ENCODE measurements at places on chromosomes 1 and 21.

DNA sequence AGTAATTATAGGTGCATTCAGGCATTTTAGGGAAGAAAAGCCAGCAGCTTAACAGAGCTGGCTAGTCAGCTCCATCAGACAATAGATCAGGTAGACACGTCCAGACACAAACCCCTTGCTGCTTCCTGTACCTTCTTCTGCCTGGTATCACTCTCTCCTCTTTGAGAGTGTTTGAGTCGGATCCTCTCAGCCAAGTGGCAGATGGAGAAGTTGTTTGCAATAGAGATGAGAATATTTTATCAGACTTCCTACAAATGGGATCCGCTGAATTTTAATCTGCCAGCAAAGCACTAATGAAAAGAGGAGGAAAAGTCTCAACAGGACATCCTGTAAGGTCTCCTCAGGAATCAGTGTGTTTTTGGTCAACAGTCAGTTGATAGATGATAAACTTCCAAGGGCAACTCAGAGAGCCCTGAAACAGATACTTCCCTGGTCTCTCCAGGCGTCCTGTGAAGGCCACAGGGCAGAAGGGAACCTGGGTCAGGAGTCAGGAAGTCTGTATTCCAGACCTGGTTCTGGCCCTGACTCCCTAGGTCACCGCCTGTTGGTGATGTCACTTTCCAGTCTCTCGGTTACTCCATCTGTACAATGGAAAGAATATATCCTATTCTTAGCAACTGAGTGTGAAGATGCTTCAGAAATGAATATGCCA, 62.1 kb upstream of the PROX1 start:
- no peak for DNase-seq

GRCh38 chr1:165452336-165453130, 7.6 kb upstream of the RXRG start:
- no peak for DNase-seq

DNA sequence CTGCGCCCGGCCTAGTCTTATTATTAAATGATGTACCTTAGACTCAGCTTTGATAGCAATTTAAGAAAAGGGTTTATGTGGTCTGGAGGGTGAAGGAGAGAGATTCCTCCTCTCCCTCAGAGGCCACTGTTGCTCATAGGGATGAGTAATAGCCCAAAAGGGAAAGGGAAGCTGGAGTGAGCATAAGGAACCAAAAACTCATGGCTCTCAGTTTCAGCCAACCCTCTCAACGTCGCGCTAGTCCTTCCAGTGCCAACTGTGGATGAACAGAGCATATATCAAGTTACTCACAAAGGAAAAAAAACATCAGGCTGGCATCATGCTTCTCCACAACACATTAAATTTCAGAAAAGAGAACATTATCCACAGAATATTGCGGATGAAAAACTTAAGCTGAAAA, 8.3 kb upstream of the GPR89B start:
- no peak for DNase-seq

- DNase-seq, result peak; percentile 25
Observed at GRCh38 chr1:28139025-28139712, 37.3 kb downstream of the PTAFR start.

- no peak for DNase-seq
Observed at GRCh38 chr1:236342403-236343245, 51.5 kb upstream of the EDARADD start.

DNA sequence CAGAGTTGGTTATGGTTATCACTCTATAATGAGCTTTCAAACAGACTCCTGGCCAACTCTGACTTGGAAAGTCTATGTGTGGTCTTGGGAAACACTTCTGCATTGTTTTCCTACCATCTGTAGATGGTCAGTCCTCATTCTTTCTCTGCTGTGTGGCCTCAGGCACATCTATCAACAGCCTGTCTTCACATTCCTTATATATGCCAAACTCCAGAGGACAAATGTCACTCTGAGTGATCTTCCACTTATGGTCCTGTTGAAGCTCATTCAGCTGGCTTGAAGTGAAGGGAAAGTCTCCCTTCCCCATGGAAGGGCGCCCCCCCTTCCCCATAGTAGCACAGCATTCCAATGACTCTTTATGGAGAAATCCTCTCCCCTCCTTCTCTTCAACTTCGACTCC, 58.7 kb downstream of the VANGL2 start:
- DNase-seq, result no peak

DNA sequence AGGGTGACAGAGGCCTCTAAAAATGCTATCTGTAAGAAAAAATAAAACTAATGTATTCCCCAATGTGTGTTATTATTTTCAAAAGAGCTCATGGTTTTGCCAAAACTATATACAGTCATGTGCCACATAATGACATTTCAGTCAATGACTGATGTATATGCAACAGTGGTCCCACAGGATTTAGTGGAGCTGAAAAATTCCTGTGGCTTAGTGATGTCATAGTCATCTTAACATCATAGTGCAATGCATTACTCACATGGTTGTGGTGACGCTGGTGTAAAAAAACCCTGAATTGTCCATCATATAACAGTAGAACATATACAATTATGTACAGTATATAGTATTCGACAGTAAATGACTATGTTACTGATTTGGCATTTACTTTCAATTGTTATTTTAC, 172.4 kb downstream of the CACNA1E start:
- no peak for DNase-seq

DNA sequence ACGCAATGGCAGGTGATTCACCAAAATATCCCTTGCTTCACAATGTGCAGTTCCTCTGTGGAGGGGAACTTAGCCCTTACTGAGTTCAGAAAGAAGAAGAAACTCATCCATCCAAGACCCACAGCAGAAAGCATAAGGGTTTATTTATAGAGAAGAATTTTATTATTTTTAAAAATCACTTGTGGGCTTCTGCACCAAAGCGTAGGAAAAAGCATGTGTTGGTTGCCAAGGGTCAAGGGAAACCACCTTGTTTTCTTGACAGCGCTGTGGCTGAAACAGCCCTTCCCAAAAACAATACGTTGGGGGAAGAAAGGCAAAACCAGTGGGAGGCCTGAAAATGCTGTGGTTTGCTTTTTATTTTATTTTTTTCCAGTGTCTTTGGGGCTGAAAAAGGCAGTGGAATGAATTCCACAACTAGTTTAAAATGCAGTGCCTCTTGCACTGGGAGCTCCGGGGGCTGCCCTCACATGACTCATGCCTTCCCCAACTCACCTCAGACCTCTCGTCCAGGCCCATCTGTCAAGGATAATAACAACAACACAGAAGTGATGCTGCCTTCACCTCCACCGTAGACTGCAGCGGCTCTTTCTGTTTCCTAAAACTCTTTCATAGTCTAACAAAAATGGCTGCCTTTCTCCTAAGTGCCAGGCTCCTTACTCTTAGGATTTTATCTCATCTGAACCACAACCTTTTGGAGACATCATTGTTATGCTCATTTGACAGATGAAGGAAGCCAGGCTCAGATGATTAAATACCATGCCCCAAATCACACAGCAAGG, 224.2 kb upstream of the JUN start:
- no peak for DNase-seq

DNA sequence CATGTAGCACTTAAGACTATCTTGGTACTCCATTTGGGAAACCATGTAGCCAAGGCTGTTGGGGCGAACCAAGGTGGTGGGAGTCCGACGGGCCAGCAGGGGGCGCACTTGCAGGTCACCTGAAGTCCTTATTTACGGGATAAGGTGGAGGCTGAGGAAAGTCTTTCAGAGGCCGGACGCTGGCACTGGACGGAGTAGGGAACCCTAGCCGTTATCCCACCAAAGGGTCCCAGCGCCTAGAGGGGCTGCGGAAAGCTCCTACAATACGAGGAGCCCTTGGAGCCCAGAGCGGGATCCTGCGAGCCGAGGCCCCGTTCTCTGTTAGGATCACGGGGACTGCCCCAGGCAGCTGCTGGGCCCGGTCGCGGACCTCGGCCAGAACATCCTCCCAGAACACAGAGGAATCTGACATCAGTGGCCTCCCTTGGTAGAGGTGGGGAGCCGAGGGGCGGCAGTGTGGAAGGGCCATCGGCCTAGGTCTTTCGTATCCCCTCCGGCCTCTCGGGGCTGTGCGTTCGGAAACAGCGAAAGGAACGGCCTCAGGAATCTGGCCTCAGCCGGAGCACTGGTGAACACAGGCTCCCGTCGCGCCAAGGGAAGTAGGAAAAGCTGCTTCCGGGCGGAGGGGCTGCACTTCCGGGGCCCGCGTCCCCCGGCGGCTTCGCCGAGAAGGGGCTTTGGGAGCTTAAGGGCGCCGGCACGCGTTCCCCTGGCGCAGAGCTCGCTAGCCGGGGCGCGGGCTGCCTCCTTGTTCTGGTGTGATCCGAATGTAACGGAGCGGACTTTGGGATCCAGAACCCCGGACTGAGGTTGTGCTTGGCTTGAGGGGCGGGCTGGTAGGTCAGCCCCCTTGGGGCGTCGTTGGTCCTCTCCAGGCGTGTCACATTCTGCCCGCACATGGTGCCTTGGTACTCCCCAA, 29.9 kb upstream of the RPTN start:
- peak; percentile 13 for DNase-seq

GRCh38 chr1:184417916-184418315, 31.1 kb downstream of the C1orf21 start:
- DNase-seq, result no peak

DNA sequence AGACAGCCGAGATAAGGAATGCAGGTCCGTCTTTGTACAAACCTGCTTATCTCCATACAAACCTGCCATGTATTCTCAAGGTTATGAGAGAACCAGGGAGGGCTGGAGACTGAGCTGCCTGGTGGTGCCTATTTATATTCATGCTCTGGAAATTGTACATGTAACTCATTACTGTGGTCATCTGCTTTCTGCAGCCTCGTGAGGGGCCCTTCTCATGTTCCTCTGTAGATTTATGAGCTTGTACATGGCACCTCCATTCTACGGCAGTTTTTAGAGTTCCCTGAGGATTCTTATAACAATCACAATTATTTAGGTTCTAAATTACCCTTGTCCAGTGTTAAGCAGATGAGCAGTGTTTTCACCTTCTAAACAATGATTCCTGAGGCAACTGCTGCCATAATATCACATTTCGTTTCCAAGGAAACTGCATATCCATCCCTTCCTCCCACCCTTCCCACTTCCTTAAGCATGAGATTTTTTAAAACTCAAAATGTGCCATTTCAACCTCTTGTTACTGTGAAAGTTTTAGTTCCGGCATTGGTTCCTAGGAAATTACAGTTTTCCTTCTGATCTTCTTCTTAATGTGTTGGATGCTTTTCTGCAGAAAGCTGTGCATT, 112.1 kb downstream of the ST6GALNAC3 start:
- DNase-seq, result no peak

DNA sequence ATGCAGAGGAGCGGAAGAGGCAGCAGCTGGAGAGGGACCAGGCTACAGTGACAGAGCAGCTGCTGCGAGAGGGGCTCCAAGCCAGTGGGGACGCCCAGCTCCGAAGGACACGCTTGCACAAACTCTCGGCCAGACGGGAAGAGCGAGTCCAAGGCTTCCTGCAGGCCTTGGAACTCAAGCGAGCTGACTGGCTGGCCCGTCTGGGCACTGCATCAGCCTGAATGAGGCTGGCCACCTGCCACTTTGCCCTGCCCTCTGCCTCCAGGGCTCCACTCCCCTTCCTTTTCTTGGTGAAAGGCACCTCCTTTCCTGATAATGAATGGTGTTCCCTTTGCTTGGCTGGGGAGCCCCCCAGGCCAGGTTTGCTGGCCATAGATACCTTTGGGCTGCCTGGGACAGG, 3.3 kb upstream of the HMGN2 start:
- no peak for DNase-seq

DNA sequence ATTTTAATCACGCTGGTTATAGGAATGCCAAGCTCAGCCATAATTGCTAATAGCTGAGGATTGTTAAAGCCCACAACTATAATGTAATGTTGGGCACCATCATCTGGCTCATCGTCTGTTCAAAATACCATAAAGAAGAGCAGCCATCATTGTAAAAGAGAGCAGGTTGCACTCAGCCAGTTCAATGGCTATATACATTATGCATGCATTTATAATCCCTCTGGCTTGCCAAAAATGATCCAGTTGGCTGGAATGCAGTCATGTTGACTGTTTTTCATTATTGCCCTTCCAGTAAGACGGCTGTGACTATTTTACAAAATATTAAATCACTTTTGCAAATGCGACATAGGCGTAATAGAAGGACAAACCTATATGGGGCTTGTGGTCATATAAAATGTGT, 85.3 kb downstream of the SPAG17 start:
- DNase-seq, result no peak

DNA sequence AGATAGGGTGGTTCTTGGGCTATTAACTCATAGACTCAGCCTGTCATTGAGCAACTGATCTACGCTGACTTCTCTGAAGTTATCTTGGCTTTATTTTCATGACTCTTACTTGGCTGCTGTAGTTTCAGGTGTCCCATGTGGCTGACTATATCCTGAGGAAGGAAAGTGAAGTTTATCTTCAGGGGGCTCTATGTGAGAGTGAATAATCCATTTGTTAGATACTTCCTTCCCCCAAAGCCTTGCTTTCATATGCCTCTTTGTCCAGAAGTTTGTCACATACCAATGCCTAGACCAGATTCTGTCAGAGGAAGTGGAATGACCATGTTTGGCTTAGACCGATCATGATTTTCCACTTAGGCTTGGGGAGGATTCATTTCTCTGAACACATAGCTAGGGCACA, 27.9 kb upstream of the C1orf87 start:
- no peak for DNase-seq

GRCh38 chr1:224698015-224698451, 81.9 kb downstream of the CNIH3 start:
- no peak for DNase-seq

DNA sequence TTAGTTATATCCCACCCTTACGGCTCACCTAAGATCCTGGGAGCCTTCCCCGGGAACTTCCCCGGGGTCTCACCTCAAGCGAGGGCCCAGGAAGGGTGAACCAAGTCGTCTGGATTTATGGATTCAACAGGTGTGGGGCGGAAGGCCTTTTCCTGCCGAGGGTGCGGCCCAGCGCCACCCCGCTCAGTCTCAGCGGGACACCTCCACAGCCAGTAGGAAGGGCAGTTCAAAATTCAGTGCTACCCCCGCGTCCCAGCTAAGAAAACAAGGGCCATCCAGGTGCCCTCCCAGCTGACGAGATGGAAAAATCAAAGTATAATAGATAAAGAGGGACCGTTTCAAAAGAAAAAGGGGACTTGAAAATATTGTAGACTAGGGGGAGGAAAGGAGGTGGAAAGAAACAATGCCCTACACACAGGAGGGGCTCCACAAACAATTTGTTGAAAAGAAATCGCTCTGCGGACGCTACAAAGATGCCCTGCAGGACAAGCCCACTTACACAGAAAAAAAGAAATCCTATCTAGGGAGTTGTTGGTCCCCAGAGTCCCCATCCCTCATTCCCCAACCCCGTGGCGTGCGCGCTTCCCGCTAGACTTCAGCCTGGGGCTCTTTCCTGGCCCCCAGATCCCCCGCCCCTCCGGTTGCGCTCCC, 1.3 kb downstream of the SLC2A1 start:
- DNase-seq, result no peak

GRCh38 chr1:184685116-184685515, 69.5 kb downstream of the EDEM3 start:
- DNase-seq, result no peak

- peak; percentile 34 for DNase-seq
Observed at GRCh38 chr21:29080454-29080941, 7.0 kb upstream of the CCT8 start.
